Kidney (tissue), 22 donors: ENCODE measurements at places on chromosomes 6 and 20. TPM values are rescaled to one million over a fixed set of nuclear protein-coding genes. Genes with fewer than 3 reads are reported as not detected.
A peak's percentile ranks its signal among the peaks of the same experiment; 100 is the strongest.

DNA sequence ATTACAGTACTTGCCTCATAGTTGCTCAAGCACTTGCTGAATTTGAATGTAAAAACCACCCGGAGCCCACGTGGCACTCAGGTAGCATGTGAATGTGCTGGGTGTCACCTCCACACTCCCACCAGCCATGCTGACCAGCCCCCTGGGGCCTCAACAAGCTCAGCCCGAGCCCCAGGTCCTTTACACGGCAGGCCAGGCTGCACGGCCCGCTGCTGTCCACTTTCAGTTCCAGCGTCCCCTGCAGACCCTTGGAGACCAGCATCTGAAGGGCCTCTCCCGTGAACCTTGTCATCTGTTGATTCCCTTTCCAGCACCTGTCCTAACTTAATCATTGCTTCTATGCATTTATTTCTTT is 33.3 kb upstream of the ZBP1 start:
- no peak overlapping the region for H3K4me3 ChIP-seq
- H3K36me3 ChIP-seq = no peaks in the 10 kb centered on the region
- peak; percentile 66 for DNase-seq
- no peaks in the 10 kb centered on the region for H3K27me3 ChIP-seq
- H3K27ac ChIP-seq = no peak overlapping the region

Gene GINS1
- total RNA-seq = 2.4 TPM

GRCh38 chr6:22631091-22631490 is 61.7 kb downstream of the HDGFL1 start:
- H3K4me1 ChIP-seq = no peaks in the 10 kb centered on the region
- no peak overlapping the region for H3K27ac ChIP-seq
- no peaks in the 10 kb centered on the region for H3K36me3 ChIP-seq
- peak; percentile 46 for DNase-seq
- no peak overlapping the region for H3K4me3 ChIP-seq

- no peak overlapping the region for H3K4me3 ChIP-seq
- H3K27ac ChIP-seq = no peak overlapping the region
- H3K27me3 ChIP-seq = no peaks in the 10 kb centered on the region
- H3K4me1 ChIP-seq = no peaks in the 10 kb centered on the region
Observed at GRCh38 chr6:170108890-170109587, 181.8 kb downstream of the DLL1 start.

Gene HDDC2
- 69.8 TPM for total RNA-seq

DNA sequence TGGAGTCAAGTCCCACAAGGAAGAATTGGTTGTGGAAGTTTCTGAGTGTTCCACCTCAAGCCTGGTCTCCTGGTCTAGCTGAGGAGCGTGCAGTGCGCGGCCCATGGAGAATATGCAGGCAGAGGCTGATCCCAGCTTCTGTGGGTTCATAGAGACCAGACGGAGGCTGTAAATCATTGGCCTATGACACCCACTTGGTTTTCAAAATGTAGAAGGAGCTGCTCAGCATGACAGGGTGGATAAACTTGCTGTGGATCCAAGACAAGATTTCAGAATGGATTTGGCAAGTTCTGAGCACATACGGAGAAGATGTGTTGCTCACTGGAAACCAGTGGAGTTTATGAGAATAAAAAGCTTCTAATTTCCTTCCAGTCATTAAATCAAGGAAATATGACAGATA is 744 bp downstream of the KIF25 start:
- no peaks in the 10 kb centered on the region for H3K4me1 ChIP-seq
- no peak for DNase-seq
- no peaks in the 10 kb centered on the region for H3K36me3 ChIP-seq
- H3K27ac ChIP-seq = no peak overlapping the region
- no peaks in the 10 kb centered on the region for H3K27me3 ChIP-seq

Gene OR2B6
- not detected for total RNA-seq

DNA sequence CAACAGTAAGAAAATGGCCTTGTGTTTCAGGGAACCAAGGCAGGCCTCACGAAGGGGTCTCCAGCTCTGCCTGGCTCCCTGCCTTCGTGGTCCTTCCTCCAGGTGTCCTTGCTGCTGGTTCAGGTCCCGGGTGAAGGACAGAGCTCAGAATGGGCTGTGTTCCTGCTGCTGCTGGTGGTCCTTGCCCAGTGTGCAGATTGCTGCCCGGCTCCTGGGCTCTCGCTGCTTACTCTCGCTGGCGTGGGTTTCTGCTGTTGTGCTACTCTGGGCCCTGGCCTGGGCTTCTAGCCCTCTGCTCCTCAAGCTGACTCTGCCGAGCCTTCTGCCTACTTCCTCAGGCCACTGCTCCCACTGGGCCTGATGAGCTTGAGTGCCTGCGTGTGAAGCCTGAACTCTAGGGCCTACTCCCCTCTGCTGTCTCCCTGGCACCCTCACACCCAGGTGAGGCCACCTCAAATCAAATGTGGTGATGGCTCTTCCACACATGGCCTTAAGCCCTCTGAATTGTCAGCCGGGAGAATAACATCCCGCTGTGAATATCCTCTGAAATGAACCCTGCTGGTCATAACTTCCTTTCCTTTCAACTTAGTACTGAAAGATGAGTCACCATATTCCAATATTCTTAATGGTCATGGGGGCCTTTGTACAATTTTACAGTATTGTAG is 171.6 kb downstream of the FOXC1 start:
- peaks cover 12% of the 10 kb centered on the region for H3K4me1 ChIP-seq
- no peak overlapping the region for H3K4me3 ChIP-seq
- H3K27me3 ChIP-seq = no peaks in the 10 kb centered on the region
- no peak overlapping the region for H3K27ac ChIP-seq

- H3K27ac ChIP-seq = peak overlapping the region; percentile 16
- peaks cover 7% of the 10 kb centered on the region for H3K27me3 ChIP-seq
- H3K4me3 ChIP-seq = no peak overlapping the region
- no peaks in the 10 kb centered on the region for H3K36me3 ChIP-seq
Observed at GRCh38 chr6:41503827-41504465, 42.2 kb upstream of the FOXP4 start.

Gene E2F1
- total RNA-seq = 1.5 TPM

GRCh38 chr6:44012078-44012493 is 115.2 kb downstream of the MRPL14 start:
- no peaks in the 10 kb centered on the region for H3K4me1 ChIP-seq
- H3K27ac ChIP-seq = no peak overlapping the region
- no peak for DNase-seq
- no peak overlapping the region for H3K4me3 ChIP-seq

GRCh38 chr6:137254966-137255365 is 35.8 kb upstream of the IFNGR1 start:
- H3K36me3 ChIP-seq = no peaks in the 10 kb centered on the region
- no peaks in the 10 kb centered on the region for H3K27me3 ChIP-seq
- no peak overlapping the region for H3K27ac ChIP-seq

Gene SPDEF
- 0.19 TPM for total RNA-seq

- no peaks in the 10 kb centered on the region for H3K4me1 ChIP-seq
- no peaks in the 10 kb centered on the region for H3K27me3 ChIP-seq
- no peak for DNase-seq
- H3K27ac ChIP-seq = no peak overlapping the region
Observed at GRCh38 chr20:25361287-25361683, 29.4 kb downstream of the ABHD12 start.

DNA sequence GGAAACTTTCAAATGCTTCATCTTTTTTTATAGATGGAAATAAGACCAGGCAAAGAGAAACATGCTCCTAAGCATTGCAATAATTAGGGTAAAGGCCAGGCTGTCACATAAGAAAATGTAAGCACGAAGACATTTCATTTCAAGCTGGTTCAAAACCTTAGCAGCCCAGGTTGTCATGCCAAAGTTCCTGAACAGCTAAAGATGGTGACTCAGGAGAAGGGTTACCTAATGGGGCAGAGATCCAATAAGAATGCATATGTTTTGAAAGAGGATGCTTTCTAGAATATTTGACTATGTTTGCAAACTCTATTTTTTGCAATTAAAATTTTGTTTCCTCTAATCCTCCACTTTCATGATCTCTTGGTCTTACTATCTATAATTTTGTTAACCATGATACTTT is 65.6 kb upstream of the PHACTR2 start:
- H3K4me1 ChIP-seq = no peaks in the 10 kb centered on the region
- no peak for DNase-seq
- no peaks in the 10 kb centered on the region for H3K27me3 ChIP-seq

DNA sequence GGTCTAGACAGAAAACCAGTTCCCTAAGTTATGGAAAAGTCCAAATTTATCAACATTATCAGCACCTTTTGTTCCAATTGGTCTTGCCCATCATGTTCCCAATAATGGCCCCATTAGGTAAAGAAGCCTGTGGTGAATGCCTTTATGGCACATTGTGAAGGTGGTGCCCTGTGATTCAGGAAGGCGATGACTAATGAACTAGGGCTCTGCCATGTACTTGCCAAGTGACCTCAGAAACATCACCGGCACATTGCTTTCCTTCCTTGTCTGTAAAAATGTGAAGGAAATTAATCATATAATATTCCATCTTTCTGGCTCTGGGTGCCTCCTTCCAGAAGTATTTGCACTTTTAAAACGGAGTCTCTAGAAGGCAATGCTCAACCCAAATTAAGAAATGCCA is 132.3 kb downstream of the UNC5CL start:
- DNase-seq = no peak
- no peak overlapping the region for H3K4me3 ChIP-seq
- H3K36me3 ChIP-seq = no peaks in the 10 kb centered on the region
- no peaks in the 10 kb centered on the region for H3K27me3 ChIP-seq
- no peak overlapping the region for H3K27ac ChIP-seq

DNA sequence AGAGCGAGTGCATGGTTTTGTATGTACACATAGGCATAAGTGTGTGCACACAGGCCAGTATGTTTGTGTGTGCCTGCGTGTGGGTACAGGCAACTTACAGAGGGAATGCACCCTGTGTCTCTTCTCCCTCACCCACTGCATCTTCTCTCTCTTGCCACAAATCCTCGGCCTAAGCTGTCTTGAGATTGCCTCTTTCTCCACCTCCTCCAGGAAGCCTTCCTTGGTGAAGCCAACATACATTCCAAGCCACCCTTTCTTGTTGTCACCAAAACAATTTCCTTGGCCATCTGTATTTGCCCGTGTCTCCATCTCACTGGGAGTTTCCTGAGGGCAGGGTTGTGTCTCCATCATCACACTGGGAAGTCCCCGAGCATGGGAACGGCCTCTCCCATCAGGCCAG is 29.8 kb upstream of the MLN start:
- no peaks in the 10 kb centered on the region for H3K36me3 ChIP-seq
- no peaks in the 10 kb centered on the region for H3K27me3 ChIP-seq
- DNase-seq = no peak
- H3K4me1 ChIP-seq = no peaks in the 10 kb centered on the region
- H3K27ac ChIP-seq = no peak overlapping the region

Gene ZNF165
- total RNA-seq = 3.6 TPM

Gene MRPL14
- 27.9 TPM for total RNA-seq

DNA sequence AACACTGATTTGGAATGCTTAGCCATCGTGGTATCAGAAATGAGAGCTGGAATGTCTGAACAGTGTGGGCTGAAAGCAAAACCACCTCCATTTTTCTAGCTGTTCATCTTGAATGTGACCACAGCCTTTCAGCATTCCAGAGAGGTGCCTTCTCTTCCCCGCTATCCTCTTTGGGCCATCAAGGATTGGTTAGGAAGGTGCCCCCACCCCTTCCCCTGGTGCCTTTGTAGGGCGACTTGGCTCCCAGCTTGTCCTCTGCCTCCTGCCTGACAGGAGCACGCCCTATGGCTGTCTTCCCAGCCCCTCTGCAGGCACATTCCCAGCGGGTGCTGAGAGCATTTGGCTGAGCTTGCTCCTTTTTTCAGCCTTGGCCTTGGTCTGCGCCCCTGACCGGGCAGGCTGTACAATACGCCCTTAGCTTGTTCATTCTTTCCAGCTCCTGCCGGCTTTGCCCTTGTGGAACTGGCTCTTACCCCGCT is 97.5 kb downstream of the ARMC2 start:
- no peaks in the 10 kb centered on the region for H3K36me3 ChIP-seq
- H3K4me1 ChIP-seq = peaks cover 15% of the 10 kb centered on the region
- peak overlapping the region; percentile 74 for H3K27ac ChIP-seq
- peak overlapping the region; percentile 37 for H3K4me3 ChIP-seq
- peak; percentile 36 for DNase-seq

Gene TCEA2
- total RNA-seq = 53.8 TPM

DNA sequence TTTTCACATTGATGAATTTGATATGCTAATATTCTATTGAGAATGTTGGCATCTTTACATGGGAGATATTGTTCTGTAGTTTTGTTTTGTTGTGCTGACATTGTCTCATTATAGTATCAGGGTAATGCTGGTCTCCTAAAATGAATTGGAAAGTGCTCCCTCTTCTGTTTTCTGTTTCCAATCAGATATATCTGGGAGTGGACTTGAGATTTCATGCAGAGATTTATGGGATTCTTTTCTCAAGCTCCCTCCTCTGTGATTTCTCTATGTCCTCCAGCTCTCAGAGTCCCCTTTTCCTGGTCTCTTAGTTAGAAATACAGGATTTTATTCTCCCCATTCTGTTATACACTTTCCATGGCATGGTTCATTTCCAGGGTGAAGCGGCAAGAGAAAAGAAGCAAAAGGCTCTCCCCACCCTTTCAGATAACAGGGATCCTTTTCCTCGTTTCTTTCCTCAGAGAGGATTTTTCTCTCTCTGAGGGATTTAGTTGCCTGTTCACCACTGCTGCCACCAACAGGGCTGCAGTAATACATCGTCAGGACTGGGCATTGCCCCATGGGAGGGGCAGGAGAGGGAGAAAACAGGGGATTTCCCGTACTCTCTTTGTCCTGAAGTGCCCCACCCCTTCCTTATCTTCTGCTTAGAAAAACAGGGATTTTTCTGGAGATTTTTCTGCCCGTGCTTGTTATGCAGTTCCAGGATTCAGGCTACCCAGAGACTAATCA is 59.3 kb upstream of the STMND1 start:
- H3K27ac ChIP-seq = no peak overlapping the region
- DNase-seq = no peak
- no peaks in the 10 kb centered on the region for H3K36me3 ChIP-seq
- no peaks in the 10 kb centered on the region for H3K27me3 ChIP-seq
- H3K4me3 ChIP-seq = no peak overlapping the region

DNA sequence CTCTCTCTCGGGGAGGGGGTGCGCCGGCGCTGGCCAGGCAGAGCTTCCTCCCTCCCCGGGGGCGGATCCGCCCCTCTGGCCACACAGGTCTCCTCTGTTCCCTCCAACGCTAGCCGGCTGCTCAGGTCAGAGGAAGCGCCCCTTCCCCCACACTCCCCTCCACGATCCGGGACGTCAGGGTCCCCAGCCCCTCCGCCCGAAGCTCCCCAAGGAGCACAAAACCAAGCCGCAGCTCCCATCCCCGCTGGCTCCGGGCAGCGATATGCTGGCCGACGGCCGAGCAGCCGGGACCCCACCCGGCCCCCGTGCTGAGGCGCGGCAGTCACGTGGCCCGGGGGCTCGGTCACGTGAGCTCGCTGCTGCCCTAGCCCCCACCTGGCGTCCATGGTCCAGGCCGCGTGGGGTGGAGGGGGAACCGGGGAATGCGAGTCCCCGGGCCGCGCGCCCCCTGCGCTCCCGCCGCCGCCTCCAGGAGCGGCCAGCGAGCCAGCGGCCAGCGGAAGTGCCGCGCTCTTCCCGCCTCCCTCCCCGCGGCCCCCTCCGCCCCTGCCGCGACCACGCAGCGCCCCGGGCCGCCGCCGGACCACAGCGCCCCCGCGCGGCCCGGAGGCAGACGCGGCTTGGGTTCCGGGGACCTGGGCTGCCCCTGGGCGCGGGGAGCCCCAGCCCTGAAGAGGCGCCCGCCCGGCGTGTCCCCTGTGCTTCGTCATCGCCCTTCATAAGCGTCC is at the start of gene SLC35B2:
TSS of gene SLC35B2 (minus strand) at position 504 of the 728 bp plus-strand sequence. CDS start at position 386, 118 bp downstream.
- H3K36me3 ChIP-seq = peaks cover 20% of the 10 kb centered on the region
- peak; percentile 92 for DNase-seq
- H3K4me1 ChIP-seq = peaks cover 13% of the 10 kb centered on the region
- H3K27me3 ChIP-seq = no peaks in the 10 kb centered on the region
- H3K4me3 ChIP-seq = peak within 1 kb of the TSS; percentile 71
